ENCODE measurements at places on chromosomes 16 and 17.

DNA sequence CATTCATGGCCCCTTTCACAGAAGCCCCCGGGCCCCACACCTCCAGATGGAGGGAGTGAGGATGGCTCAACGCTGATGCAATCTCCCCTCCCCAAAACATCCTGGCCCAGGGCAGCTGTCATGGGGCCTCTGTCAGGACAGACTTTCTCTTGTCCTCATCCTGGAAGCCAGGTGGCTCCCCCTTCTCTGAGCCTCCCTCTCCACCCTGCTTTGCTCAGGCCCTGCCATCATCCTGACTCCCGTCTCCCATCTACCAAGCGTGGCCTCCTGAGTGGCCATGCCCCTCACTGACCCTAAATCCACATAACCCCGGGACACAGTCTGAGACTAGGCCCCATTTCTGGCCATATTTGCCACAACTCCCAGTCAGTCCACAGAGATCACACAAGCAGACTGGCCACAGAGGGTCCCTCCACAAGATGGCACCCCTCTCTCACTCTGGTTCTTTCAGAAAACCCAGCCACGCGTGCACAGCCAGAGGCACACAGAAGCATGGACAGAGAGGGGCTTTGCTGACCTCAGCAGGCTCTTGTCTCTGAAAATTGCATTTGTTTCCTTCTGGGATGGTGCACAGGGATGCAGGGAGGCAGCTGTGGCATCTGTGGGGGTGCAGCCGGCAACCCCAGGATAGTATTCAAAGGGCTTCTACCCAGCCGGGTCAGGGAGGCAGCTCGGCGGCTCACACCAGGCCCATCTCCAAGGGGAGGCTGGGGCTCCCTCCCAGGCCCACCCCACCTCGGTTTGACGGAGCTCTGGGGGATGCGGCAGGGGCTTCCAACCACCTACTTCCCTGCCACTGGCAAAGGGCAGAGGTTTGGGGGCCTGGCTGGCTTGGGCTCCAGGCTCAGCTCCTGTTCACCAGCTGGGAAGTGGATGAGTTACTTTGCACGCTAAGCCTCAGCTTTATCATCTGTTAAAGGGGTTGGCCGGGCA, 16.9 kb downstream of the DOC2B start:
- DNase-seq = no peak

- no peak for DNase-seq
Measured at GRCh38 chr17:50837980-50838954, 2.9 kb downstream of the WFIKKN2 start.

- no peak for DNase-seq
Measured at GRCh38 chr17:10999484-10999883, 161.6 kb upstream of the PIRT start.

DNA sequence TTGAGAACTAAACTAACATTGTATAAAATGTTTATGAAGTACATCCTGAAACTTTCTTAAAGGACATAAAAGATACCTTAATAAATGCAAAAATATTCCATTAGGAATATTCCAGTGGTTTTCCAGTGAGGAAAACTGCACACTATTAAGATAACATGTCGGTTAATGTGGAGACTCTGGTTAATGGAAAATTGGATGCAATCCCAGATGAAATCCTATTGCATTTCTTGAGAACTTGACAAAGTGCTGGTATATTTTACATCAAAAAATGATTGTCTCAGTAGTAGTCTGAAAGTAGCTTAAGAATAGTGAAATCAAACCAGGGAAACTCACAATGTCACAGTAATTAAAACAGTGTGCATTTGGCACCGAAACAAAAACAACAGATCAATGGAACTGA, 202.5 kb upstream of the MON1B start:
- no peak for DNase-seq

Measured in stimulated activated CD4-positive, alpha-beta T cell treated with anti-CD3 and anti-CD28 coated beads, Interleukin-15, amount 100 ng/mL, for 1 hour (primary cell).